ENCODE measurements at places on chromosomes 7 and 10.

DNA sequence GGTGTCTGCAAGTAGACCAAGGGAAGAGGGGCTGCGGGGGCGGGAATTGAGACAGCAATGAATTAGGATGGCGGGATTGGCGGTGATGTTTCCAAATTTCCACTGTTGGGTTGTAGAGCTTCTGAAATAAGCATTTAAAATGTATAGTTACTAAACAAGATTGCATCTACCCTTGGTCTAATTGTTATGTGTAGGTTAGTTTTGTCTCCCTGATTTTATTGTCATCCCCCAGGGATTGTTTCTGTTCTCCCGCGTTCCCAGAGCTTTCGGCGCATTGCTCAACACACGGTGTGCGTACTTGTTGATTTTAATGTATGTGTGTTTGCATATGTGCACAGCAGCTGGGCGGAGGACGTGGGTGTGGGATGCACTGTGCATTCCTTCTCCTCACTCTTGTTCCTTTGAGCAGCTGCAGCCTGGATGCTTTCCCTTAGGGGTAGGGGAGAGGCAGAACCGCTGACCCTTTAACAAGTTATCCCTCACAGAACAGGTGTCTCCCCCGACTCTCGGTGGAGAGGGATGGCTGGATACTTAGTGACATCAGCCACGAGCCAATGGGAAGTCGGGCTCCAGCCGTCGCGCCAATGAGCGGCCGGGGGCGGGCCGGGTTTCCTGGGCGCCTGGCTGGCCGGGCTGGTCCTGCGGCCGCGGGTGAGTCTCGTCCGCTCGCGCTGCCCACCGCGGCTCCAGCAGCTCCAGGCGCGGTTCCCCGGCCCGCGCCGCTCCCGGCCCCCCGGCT lies at the start of gene TSPAN33:
TSS of gene TSPAN33 (plus strand) at position 613 of the 739 bp plus-strand sequence. CDS start 274 bp downstream, outside the sequence.
- no peak for DNase-seq

DNA sequence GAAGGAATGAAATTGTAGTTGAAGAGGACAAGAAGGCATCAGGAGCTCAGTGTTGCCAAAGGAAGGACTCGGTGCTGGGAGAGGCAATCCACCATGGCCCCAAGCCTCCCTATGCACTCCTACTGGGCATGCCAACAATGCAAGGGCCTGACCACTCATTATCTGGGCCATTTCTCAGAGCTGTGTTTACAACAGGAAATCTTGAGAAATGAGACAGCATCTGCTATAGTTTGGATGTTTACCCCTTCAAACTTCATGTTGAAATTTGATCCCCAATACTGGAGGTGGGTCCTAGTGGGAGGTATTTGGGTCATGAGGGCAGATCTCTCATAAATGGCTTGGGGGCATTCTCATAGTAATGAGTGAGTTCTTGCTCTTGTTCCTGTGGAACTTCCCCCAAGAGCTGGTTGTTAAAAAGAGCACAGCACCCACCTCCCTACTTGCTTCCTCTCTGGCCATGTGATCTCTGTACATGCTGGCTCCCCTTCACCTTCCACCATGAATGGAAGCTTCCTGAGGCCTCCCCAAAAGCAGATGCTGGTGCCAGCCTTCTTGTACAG lies 50.8 kb upstream of the AOAH start:
- no peak for DNase-seq

- no peak for DNase-seq
Observed at GRCh38 chr7:100434297-100435144, 1.8 kb downstream of the PPP1R35 start.

DNA sequence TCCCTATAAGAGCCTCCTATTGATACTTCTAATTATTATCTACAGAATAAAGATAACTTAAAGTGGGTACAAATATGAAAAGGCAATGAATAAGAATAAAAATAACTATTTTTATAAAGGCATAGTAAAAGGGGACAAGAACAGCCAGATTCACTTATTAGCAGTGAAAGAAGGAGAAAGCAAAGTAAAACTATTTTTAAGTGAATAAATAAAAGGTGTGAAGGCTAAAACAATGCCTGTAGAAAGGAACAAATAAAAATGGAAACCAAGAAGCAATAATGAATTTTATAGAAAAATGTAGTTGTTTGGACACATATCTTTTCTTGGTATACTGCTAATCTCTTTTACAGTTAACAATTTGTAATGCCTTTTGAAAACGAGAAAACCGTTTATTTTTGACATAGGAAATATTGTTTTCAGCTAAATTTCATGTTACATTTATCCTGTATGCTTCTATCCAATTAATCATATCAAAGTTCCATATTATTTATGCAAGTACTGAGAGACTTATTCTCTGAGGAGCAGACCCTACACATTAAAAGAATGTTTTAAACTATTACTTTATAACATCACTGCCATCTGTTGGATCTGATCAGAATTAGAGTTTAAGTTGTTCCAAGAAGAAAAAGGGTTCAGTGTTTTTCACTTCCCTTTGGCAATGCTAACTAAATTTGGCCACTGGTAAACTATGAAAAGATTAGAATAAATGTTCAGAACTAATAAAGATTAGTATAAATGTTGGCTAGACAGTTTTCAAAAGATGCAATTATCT lies 59.1 kb downstream of the ARMC3 start:
- no peak for DNase-seq

DNA sequence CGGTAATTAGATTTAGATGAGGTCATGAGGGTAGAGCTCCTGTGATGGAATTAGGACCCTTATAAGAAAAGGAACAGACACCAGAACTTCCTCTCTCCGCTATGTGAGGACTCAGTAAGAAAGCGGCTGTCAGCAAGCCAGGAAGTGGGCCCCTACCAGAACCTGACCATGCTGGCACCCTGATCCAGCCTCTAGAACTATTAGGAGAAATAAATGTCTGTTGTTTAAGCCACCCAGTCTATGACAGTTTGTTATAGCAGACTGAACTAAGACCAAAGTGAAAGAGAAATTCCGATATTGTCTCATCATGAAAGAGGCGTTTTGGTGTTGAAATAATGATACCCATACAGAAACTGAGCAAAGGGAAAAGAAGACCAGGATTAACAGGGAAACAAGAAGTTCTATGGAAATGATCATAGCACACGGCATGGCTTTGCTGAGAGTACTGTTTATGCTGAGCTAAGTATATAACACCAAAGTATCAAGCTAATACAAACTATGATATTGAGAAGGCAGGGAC lies 9.2 kb downstream of the CLEC2L start:
- DNase-seq = no peak

- no peak for DNase-seq
Observed at GRCh38 chr10:49751636-49752510, 10.2 kb downstream of the OGDHL start.

DNA sequence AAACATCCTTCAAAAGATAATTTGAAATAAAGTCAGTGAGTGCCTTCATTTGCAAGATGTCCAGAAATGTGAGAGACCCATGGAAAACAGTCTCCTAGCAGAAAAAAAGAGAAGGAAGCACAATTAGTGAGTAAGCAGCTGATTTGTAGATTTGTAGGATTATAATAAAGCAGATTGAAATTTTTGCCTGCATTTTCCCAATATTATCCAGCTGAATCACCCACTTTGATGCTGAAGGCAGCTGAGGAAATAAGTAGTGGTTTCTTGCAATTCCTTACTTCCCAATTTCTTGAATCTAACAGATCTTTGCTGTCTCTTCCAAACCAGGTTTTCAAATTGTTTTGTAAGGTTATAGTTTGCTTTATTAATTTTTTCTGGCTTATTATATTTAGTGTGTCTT lies 181.4 kb downstream of the GNAT3 start:
- no peak for DNase-seq

DNA sequence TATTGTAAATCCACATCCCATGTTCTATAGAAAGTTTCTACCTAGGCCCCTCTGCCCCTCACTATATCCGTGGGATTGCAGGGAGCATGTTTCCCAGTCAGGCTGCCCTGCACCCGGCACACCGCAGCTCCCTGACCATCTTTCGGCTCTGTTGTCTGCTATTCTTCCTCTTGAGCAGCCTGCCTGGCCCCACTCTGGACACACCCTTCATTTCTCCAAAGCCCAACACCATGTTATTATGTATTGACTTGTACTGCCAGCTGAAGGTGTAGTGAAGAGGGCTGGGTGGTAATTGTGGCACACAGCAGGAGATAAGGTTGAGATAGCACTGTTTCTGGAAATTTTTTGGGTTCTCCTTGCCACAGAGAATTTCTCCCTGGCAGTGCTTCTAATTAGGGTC lies 9.8 kb downstream of the LRMDA start:
- DNase-seq = no peak

- no peak for DNase-seq
Observed at GRCh38 chr10:88389456-88389855, 193.7 kb downstream of the RNLS start.

DNA sequence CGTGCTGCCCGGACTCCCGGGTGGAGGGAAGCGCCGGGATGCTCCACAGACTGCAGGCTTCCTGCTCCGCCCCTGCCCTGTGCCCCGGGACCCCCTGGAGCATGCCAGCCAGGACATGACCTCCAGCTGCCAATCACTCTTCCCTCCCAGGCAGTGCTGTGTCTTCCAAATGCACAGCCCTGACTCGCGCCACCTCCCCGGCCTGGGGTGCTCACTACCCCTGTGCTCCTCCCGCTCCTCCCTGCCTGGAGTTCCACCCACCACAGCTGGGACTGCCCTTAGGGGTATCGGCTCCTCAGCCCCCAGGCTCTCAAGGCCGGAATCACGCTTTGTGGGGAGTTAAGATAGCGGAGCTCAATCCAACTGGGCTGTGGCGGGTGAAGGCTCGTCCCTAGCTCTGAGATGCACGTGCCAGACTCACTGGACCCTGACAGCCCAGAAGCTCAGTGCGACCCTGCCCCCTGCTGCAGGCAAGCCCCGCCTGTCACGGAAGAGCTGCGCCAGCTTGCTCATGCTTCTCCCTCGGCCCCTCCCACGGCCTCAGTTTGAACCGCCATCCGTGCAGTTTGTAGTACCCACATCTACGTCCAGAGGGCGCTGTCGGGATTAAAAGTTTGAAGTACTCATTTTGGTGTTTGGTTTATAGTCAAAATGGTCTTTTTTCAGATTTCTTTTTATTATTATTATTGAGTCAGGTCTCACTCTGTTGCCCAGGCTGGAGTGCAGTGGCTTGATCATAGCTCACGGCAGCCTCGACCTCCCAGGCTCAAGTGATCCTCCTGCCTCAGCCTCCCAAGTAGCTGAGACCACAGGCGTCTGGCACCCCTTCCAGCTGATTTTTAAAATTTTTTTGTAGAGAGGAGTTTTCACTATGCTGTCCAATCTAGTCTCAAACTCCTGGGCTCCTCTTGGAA lies 142.5 kb upstream of the TCERG1L start:
- peak; percentile 61 for DNase-seq

DNA sequence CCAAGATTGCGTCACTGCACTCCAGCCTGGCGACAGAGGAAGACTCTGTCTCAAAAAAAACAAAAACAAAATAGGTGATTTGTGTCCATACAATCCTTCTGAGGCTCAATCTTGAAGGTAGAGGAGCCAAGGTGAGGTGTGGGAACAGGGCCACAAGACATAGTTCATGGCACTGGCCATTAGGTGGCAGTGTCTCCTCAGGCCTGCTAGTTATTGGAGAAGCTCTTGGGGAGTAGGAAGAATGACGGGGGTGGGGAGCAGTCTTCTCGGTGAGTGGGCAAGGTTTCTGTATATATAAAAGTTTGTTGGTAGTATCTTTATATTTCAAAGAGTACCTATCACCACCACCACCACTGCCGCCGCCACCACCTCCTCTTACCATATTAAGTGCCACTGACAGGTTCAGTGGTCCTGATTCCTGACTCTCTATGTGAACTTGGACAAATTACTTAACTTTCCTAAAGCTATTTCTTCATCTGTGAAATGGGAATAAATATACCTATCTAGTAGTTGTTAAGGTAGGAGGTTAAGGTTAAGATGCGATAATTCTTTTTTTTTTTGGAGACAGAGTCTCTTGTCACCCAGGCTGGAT lies 24.0 kb downstream of the CCSER2 start:
- peak; percentile 58 for DNase-seq

DNA sequence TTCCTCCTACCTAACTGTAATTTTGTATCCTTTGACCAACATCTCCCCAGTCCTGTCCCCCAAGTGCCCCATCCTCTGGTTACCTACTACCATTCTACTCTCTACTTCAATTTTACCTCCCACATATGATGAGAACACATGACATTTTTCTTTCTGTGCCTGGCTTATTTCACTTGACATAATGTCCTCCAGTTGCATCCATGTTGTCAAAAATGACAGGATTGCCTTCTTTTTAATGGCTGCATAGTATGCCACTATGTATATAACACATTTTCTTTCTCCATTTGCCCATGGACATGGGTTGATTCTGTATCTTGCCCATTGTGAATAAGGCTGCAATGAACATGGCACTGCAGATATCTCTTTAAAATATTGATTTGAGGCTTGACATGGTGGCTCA lies 33.7 kb downstream of the GLI3 start:
- DNase-seq = no peak

DNA sequence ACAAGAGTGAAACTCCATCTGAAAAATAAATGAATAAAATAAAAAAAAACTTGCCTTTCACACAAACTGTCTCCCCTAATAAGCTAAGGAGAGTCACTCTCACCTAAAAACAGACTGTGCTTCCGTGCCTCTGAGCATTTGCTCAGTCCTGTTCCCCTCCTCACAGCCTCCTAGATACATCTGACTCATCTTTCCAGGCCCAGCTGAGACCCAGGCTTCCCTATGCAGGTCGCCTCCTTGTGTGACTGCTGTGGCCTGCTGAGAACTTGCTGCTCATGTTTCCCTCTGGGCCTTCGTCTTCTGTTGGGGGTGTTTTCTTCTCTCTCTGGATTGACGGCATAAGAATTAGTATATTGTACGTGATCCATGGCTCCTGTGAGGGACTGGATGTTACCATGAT lies 777.7 kb downstream of the LRMDA start:
- DNase-seq = no peak

DNA sequence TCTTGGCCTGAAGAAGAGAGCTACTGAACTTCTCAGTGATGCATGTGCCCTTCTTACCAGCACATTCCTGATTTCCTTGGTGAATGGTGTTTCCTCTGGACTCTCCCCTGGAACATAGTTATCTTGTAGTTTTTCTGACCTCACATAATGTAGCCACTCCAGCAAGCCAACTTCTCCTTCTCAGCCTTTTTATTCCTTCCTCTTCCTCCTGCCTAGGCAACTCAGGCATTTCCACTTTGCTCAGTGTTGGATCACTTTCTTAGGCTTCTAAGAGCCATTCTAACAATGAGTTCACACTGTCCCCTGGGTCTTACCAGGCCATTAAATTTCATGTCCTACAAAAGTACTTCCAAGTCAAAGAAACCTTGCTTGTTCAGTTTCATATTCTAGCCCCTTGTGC lies 3.6 kb upstream of the PTTG1IP2 start:
- no peak for DNase-seq

DNA sequence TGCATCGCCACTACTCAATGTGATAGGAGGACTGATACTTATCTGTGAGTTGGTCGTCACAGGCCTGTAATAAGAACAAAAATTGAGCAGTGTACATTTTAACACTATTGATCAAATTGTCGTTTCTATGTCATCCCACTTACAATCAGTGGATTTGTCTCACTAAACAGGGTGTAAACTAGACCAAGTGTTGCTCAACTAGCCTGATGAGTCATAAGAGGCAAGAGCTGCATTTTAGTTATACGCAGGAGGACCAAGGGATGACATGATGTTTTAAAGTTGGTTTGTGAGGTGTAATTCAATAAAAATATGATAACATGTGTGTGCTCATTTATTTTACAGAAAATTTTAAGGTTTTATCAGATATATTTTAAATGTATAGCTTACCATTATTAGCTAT lies 1239.2 kb downstream of the REEP3 start:
- DNase-seq = no peak
